Activated T-cell treated with anti-CD3 and anti-CD28 coated beads for 48 hours (primary cell): ENCODE measurements at places on chromosomes 12 and 14.

DNA sequence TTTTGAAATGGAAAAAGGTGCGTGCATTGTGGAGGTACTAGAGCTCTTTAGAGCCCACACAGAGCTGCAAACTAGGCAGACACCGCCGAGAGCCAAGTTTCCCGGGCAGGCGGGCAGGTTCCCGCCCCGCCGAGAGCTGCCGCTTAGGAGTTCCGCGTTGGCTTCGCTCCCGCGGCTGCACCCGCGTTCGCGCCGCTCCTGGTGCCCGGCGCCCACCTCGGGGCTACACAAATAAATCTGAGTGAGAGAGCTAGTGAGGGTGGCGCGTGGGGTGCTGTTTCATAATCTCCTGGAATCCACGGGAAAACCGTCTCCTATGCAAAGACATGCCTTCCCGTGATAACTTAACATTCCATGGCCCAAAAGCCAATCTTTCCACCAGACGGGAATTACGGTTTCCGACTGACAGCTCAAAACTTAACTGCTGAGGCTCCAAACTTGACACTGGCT, 645 bp downstream of the KITLG start:
- no peak for DNase-seq

DNA sequence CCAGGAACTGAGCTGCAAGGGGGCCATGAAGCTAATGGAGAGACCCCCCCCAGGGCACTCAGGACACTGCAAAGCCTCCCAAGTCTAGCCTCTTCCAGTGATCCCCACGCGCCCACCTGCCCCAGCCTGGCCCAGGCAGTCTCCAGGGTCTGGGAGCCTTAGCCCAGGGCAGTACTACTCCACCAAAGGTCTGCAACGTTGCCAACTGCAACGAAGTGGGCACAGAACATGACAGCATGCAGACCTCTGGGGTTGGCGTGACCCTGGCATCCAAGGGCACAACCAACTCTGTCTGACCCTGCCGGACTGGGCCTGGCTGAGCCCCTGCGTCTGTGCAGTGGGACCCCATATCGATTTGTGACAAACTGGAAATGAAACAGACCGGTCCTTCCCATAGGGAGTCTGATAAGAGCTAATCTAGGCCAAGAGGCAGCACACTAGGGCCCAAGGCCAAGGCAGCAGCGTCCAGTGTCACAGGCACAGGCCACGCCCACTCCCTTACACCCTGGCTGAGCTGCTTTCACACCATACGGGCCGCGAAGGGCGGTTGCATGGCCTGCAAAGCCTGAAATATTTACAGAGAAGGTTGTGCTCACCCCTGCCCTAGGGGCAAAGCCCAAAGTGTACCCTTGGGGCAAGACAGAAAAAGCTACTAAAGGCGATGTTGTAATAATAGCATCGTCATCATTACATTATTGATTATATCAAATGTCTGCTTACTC, 76.7 kb downstream of the NCOR2 start:
- no peak for DNase-seq

DNA sequence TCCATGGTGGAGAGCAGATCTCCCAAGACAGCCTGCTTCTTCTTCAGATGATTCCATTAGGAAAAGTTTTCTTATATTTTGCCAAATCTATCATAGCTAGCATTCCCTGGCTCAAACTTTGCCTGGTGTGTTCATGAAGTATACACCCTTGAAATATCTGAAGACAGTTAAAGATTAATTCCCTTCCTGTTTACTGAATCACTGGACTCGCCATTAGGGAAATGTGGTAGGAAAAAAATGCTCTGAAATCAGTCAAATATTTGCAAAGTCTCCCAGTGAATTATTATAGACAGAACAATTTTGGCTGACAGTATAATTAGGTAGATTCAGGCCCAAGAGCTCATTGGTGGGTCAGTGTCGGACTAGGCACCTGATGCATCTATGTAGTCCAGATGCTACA, 86.5 kb downstream of the PDZRN4 start:
- DNase-seq: no peak

DNA sequence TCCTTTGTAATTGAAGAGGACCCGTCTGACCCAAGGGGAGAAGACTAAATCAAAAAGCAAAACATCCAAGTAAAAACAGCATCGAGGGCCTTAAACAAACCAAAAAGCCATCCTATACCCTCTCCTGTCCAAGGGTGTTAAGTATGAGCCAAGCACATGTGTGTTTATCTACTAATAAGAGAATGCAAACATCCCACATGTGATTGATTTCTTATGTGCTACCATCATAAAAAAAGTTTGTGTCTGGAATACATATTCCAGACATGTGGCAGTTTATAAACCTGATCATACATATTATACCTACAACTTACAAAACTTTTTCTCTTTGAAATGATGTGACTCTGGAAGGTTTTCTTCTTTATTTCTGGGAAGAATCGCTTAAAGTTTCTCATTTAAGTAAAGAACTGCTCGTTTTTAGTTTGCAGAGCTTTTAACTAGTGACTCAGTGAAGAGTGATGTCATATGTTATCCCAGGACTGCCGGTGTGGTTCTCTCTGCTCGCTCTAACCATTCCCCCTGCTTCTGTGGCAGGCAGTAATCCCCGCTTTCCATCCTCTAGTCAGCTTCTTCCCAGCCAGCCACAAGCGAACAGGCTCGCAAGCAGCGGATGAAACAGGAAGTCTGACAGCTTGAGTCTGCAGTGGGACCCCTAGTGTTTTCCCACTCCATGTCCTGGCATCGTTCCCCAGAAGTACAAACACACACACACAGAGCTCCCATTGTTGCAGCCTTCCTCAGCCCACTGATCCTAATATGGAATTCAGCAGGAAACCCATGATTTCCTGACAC, 431 bp upstream of the RHOJ start:
- no peak for DNase-seq

DNA sequence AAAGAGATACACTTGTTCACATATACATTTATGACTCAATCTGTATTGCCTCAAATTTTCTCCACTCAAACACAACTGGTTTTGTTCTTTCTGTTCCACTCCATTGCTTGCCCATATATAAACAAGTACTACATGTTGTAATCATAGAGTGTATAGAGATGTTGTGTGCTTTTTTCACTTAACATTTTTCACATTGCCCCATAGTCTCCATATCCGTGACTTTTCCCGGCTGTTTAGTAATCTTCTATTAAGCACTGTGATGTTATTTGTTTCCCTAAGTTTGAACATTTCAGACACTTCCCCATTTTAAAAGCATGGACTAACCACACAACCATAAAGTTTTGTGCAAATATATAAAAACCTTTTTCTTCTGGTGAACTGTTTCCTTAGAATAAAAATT, 45.5 kb upstream of the PTPRR start:
- no peak for DNase-seq

- DNase-seq: no peak
Measured at GRCh38 chr14:81473456-81474147, 60.1 kb downstream of the SEL1L start.

GRCh38 chr12:79886917-79887519, 47.9 kb downstream of the PPP1R12A start:
- DNase-seq: no peak

GRCh38 chr12:685388-685787, 22.1 kb upstream of the NINJ2 start:
- peak; percentile 58 for DNase-seq

- DNase-seq: no peak
Measured at GRCh38 chr12:46959502-46959901, 119.9 kb upstream of the PCED1B start.

- DNase-seq: no peak
Measured at GRCh38 chr14:90308561-90308960, 23.2 kb downstream of the NRDE2 start.

- DNase-seq: no peak
Measured at GRCh38 chr12:28217805-28218204, 27.5 kb downstream of the CCDC91 start.

DNA sequence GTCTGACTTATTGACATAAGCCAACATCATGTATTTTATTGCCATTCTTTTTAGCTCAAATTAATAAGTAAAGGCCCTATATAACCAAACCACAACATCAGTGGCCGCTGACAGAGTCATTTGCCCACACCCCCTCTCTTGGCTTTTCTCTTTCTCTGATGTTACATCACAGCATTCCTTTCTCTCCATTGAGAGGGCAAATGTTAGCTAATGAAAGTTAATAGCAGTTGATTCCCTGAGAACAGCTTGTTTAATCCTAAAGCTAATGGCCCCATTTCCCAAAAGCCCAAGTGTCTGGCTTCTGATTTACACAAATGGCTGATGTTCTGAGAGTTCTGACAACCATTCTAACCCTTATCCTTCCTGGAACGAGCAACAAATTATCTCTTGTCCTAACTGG, 308.8 kb downstream of the SNAPC1 start:
- no peak for DNase-seq

GRCh38 chr14:101470266-101470665, 91.0 kb upstream of the DIO3 start:
- no peak for DNase-seq

DNA sequence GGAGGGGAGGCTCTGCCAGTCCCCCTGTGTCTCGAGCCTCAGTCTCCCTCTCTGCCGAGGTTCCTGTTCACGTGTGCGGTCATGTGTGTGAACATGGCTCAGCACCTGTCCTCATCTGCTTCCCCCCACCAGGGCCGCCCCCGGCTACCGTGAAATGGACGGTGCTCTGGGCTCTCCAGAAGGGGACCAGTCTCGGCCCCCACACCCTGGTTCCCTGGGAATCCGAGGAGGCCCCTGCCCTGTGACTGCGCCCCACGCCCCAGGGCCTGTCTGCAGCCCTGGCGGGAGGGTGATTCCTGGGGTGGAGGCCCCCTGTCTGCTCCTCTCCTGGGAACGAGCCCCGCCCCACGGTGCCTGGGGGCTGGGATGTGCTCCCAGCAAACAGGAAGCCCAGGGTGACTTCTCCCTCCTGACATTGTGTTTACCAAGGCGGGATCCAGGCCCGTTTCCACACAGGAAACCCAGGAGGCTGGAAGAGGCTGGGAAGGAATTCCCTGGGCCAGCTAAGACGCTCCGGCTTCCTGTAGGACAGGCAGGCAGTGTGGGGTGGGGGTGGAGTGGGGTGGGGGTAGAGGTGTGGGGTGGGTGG, 46.6 kb downstream of the KIF26A start:
- DNase-seq: no peak

DNA sequence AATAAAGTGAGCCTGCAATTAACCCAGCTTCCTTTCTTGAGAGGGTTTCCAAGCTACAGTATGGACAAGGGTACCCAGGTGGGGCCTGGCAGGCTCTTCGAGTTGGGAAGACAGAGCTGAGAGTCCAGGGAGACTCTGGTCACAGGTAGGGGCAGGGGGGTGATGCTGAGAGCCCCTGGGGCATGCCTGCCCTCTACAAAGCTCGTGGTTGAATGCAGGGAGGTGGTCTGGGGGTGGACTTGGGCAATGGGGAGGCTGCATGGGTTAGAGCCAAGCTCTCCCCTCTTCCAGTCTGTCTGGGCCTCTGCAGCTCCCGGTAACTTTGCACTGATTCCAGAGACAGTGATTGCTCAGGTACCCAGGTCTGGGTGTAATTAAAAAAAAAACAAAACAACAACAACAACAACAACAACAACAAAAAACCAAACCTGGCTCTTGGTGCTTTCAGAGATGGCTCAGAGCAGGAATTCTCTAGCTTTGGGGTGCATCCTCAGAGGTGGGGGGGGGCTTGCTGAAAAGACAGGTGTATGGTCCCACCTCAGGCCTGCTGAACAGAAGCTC, 30.8 kb upstream of the PPP2R5C start:
- no peak for DNase-seq

- DNase-seq: no peak
Measured at GRCh38 chr14:56044196-56044595, 74.0 kb upstream of the PELI2 start.
